ENCODE measurements at places on chromosomes 16 and 17. TPM values are rescaled to one million over a fixed set of nuclear protein-coding genes. Genes with fewer than 3 reads are reported as not detected.

DNA sequence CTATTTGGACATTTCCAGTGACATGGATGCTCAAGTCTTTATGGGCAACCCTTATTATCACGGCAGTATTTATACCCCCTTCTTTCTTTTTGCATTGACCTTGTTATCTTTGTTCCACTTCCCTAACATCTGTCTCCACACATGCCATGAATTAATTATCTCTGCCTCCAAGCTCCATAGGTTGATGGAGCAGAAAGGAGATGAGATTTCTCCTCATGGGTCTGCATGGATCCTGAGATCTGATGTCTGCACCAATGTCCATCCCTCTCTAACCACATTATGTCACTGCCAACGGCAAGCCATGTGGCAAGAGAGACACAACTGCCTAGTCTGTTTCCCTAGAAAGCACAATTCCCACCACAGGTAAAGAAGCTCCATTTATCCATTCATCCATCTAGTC lies 416.8 kb upstream of the ASIC2 start:
- DNase-seq: no peak

DNA sequence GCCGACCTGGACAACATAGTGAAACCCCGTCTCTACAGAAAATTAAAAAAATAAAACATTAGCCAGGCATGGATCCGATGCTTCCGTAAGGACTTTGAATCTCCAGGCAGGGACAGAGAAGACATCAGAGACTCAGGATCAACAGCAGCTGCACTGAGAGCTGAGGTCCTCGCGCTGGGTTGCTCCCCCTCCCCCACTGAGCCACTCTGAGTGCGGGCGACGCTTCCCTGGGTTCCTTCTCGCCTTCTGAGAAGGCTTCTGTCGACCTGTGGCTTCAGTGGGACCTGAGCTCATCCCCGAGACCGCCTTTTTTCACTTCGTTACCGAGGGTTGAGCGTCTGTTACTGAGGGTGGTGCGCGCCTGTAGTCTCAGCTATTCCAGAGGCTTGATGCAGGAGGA lies 20.4 kb downstream of the ACTG1 start:
- no peak for DNase-seq

DNA sequence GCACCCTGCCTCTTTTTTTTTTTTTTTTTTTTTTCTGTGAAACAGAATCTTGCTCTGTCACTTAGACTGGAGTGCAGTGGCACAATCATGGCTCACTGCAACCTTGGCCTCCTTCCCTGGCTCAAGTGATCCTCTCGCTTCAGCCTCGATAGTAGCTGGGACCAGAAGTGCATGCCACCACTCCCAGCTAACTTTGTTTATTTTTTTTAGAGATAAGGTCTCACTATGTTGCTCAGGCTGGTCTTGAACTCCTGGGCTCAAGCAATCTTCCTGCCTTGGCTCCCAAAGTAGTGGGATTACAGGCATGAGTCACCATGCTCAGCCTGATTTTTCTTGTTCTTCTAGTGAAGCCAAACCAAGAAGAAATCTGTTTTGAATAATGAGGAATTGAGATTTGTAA lies 25.0 kb downstream of the CDK12 start:
- no peak for DNase-seq

GRCh38 chr17:69716556-69716955 lies 302.1 kb downstream of the MAP2K6 start:
- no peak for DNase-seq

GRCh38 chr16:58001781-58002415 lies 691 bp downstream of the USB1 start:
- no peak for DNase-seq

GRCh38 chr17:51165680-51166197 lies 472 bp upstream of the NME2 start:
- no peak for DNase-seq

DNA sequence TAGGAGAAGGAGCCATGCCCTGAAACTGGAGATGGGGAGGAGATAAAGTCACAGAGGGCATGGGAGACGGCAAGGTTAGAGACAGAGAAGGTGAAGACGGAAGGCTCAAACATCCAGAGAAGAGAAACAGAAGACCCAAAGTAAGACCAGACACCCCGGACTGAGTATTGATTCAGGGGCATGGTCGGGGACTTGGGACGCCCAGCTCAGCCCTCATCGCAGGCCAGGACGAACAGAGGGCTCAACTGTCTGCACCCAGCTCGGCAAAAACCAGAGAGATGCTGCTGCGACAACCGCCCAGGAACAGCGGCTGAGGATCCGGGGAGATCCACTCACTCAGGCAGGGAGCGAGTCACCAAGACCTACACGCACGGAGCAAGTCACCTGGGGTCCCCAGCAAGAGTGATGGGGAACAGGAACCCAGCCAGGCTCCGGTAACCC lies 999 bp downstream of the XYLT1 start:
- peak; percentile 35 for DNase-seq

GRCh38 chr16:56237451-56237930 lies 46.2 kb downstream of the GNAO1 start:
- no peak for DNase-seq

GRCh38 chr17:9115214-9116191 lies 94.2 kb downstream of the NTN1 start:
- no peak for DNase-seq

GRCh38 chr16:16041196-16041892 lies 91.9 kb downstream of the ABCC1 start:
- DNase-seq: no peak

DNA sequence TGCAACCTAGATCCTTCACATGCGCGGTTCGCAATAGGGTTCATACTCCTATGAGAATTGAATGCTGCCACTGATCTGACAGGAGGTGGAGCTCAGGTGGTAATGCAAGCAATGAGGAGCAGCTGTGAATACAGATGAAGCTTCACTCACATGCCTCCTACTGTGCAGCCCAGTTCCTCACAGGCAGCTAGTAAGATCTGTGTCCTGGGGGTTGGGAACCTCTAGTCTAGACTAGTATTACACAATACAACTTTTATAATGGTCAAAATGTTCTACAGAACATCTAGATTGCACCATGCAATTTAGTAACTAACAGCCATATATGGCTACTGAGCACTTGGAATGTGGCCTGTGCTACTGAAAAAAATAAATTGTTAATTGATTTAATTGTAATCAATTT lies 26.7 kb downstream of the ABCA5 start:
- no peak for DNase-seq

GRCh38 chr17:19546289-19547065 lies 12.8 kb downstream of the SLC47A1 start:
- peak; percentile 59 for DNase-seq

GRCh38 chr17:13787636-13788035 lies 185.9 kb upstream of the HS3ST3A1 start:
- DNase-seq: no peak

DNA sequence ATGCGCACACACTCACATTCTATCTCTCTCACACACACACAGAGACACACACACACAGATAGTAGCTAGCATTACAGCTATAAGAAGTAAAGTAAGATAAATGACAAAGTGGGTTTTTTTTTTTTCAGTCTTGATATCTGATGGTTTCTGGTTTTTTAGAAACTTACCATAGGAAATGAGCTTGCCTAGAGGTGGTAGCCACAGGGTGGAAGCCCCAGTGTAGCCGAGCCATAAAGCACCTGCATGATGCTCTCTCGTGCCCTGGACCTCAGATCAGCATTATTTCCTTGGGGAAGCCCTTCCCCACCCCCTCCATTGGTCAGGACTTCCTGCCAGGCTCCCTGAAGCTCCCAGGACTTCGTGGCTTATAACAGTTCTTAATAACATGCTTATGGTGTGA lies 264.3 kb upstream of the C16orf82 start:
- DNase-seq: no peak

- no peak for DNase-seq
These were observed 750 bp downstream of the ZFHX3 start for GRCh38 chr16:73047221-73047535.

GRCh38 chr16:3968551-3968950 lies 88.0 kb upstream of the CREBBP start:
- no peak for DNase-seq

DNA sequence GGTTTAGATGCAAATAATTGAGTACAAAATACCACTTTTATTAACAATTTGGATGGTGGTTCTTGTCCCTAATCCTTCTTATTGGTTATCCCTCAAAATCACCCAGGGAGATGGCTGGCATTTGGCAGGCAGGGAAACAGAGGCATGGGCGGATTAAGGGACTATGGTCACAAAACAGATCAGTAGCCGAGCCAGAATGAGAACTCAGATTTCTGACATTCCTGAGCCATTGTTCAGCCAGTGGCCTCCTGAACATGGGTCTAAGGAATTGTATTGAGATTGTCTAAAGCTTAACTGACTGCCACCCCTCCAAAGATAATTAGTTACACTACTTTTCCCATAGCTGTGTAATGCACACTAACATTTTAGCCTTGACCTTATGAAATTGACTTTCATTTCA lies 88.4 kb downstream of the CHD9NB start:
- DNase-seq: no peak

DNA sequence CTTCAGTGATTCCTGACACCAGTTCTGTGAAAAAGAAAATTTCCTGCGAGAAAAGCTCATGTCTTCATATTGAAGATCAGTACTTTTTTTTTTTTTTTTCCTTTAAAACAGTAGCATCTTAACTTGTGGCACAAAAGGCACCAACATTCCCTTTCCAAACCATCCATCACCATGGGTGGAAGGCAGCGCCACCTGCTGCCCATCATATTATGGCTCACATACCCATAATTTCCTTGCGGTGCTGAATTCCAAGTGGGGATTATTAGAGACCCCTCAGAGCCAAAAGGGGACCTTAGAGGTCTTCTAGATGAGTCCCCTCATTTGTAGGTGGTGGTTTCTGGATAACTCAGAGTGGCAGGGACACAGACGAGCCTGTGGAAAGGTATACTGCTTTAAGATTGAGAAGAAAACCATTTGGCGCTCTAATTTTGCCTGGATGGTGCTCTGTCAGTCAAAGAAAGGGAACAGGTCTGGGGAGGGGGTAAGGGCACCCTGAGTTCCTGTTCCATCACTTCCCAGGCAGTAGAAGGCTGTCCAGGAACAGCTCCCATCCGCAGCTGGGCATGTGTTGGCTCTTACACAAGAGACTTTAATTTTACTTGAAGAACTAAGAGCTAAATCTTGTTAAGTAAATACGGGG lies 7.9 kb upstream of the SOST start:
- peak; percentile 34 for DNase-seq

- no peak for DNase-seq
These were observed 44.7 kb upstream of the MEAK7 start for GRCh38 chr16:84548971-84549844.

DNA sequence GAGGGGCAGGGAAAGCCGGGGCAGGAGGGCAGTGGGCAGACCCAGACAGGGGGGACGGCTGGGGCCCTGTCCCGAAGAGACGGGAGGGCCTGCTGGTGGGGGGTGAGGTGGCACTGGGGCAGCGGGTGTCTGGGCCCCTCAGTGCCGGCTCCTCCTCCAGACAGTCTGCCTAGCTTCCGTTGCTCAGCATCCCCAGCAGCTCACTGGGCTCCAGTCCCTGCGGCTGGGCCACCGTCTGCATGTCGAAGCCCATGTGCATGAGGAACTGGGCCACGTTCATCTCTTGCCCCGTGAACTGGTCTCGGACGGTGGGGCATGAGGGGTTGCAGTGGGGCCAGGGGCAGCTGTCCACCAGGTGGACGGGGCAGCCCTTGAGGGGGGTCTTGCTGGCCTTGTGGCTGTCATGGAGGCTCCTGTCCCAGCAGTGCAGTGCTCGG lies 5.8 kb upstream of the MYADML2 start:
- no peak for DNase-seq

GRCh38 chr16:84026606-84027005 lies 16.0 kb downstream of the SLC38A8 start:
- no peak for DNase-seq

DNA sequence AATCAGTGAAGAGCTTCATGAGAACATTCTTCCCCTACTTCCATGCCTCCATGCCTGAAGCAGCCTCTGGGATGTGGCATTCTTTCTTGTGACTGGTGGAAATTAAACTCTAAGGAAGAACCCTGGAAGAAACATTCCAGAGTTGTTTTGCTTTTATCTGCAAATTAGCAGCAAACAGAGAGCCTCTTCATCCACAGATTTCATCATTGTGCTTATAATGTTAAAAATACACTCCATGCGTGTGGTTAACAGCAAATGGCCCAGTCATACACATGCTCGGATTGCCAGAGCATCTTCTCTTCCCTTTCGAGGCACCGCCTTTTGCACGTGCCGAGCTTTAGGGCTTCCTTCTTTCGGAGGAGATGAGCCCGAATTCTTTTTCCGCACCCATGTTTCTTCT lies 411.3 kb downstream of the SNX29 start:
- no peak for DNase-seq

DNA sequence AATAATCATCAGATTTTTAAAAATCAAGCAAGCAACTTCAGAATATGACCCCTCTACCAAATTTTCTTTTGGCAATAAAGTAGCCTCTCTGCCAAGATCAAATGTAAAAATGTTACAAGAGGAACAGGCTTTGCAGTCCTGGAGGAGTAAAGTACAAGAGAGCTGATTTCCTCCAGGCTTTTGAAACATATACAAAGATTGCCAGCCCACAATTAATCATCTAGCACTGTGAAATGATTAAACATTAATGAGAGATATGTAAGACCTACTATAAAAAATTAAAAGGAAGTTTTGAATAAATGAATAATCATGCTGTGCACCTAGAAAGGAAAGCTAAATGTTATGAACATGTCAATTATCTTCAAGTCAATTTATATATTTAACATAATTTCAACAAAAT lies 26.3 kb downstream of the TXNDC11 start:
- no peak for DNase-seq

DNA sequence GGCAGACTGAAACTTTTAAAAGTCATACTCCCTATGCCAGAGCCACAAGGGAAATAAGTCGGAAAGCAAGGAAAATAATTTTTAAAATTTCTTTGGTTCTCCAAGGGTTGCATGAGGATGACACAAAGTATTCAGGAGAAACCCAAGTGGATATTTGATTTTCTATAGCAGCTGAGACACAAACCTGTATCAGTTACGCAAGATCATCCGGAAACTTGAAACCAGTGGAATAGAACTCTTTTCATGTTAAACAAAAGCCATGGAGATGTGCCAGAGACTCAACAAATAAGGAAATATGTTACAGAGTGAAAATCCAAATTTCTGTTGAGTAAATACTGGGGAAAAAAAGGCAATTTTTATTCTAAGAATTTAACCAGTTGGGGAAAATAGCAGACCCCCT lies 294.7 kb downstream of the KIF2B start:
- DNase-seq: no peak

- no peak for DNase-seq
These were observed 26.8 kb upstream of the AXIN2 start for GRCh38 chr17:65588181-65588808.

TBC1D16 gene
- polyA plus RNA-seq: 0.27 TPM

MGAT5B gene
- not detected for polyA plus RNA-seq

NUDT16L1 gene
- polyA plus RNA-seq: 62.1 TPM

AHSP gene
- 0.84 TPM for polyA plus RNA-seq

RASL10B gene
- polyA plus RNA-seq: not detected

PRSS33 gene
- not detected for polyA plus RNA-seq

MYL4 gene
- not detected for polyA plus RNA-seq

ELOB gene
- polyA plus RNA-seq: 150 TPM

PRSS22 gene
- polyA plus RNA-seq: not detected

CLEC3A gene
- polyA plus RNA-seq: not detected
